ENCODE measurements at places on chromosomes 3 and 15.

DNA sequence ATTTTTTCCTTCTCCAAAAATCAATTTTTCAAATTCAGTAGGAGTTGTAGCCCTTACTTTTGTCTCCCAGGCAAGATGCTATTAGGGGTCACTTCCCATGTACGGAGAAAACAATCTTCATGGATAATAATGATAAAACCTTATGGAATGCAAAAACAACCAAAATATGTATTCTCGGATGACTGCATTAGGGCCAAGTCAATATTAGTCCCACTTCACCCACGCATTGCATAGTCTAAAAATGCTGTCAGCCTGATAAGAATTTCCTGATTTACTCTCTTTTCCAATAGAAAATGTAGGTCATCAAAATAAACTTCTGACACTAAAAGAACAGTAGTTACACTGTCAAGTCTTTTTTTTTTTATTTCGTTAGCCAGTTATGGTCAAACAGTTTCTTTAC lies 2.7 kb downstream of the VGLL3 start:
- no peak for DNase-seq

DNA sequence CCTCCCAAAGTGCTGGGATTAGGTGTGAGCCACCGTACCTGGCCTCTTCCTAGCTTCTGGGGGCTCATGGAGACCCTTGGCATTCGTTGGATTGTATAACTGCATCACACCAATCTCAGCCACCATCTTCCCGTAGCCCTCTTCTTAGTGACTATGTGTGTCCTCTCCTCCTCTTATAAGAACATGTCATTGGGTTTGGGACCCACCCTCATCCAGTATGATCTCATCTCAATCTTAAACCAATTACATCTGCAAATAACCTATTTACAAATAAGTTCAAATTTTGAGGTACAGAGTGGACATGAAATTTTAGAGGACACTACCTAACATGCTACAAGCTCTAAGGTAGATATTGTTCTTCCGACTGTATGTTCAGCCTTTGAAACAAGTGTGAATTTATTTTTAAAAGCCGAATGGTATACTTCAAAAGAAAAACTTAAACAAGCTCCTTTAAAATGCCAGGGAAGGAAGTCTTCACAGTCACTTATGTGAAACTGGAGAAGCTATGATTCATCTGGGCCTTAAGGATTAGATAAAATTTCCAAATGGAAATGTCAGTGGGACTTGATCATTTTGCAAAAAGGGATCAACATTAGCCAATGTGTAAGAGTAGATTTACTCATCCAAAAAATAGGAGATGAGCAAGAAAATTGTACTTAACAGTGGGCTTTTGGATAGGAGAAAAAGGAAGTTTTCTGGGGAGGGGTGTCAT lies 225.7 kb downstream of the MEX3B start:
- no peak for DNase-seq

- DNase-seq, result no peak
These were observed 610 bp downstream of the LIPC start for GRCh38 chr15:58432401-58432800.

GRCh38 chr3:171101982-171102641 lies 75.6 kb upstream of the SLC2A2 start:
- DNase-seq, result no peak

- DNase-seq, result no peak
These were observed 53.2 kb downstream of the TMEM212 start for GRCh38 chr3:171896316-171896715.

- DNase-seq, result no peak
These were observed 377.7 kb upstream of the RBMS3 start for GRCh38 chr3:28903171-28903601.

DNA sequence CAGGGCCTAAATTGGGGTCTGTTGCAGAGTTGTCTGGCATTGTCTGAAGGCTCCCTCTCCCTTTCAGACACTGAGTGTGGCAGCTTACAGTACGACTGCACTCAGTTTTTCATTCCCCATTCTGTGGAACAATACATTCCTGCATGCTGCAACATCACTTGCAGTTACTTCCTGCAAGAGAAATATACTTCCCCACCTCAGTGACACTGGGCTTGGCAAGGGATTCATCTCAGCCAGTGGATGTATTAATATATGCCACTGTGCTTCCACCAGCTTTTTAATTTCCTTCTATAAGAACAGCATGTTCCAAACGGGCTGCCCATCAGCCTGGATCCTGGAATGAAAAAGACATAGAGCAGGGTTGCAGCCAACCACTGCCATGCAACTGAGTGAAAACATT lies 23.1 kb downstream of the B3GALNT1 start:
- DNase-seq, result no peak

- DNase-seq, result no peak
These were observed 274.4 kb downstream of the PLCL2 start for GRCh38 chr3:17158941-17159682.

DNA sequence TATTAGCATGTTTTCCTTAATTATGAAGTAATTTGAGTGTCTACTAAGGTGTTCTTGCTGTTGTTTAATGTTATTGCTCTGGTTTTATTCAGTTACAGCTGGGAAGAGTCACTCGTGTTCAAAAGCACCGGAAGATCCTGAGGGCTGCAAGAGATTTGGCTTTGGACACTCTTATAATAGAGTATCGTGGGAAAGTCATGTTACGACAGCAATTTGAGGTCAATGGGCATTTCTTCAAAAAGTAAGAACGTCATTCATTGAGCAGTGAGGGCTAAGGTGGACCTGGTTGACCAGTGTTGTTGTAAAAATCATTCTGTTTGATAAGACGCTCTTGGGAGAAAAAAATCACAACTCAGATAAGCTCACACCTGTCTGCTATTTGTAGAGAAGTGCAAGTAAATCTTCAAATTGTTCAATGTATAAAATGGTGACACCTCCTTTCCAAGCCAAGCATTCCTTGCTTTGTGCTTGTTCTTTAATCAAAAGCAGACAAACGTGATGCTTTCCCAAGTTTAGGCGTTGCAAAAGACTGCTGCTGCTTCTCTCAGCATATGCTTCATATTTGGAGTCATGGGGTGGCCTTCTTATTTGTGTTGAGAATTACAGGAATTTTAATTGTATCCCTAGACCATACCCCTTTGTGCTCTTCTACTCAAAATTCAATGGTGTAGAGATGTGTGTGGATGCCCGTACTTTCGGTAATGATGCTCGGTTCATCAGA lies 44.2 kb downstream of the SETD5 start:
- no peak for DNase-seq

DNA sequence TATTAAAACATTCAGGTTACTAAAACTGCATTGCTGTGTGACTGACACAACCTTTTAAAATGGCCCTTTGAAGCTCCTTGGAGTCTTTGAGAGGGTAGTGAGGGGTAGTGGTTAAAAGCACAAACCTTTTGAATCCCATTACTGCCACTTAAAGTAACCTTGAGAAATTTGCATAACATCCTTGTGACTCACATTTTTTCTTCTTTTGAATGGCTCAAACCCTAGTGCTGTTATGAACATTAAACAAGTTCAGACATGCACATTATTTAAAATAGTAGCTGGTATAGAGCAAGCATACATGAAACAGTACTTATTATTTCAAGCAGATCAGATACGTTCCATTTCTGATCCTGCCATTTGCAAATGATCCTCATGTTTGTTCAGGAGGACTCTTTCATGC lies 3.7 kb upstream of the CLDN1 start:
- no peak for DNase-seq

- DNase-seq, result no peak
These were observed 167.8 kb upstream of the TLE3 start for GRCh38 chr15:70265466-70265978.

- no peak for DNase-seq
These were observed 28.3 kb upstream of the HHATL start for GRCh38 chr3:42730706-42731420.

DNA sequence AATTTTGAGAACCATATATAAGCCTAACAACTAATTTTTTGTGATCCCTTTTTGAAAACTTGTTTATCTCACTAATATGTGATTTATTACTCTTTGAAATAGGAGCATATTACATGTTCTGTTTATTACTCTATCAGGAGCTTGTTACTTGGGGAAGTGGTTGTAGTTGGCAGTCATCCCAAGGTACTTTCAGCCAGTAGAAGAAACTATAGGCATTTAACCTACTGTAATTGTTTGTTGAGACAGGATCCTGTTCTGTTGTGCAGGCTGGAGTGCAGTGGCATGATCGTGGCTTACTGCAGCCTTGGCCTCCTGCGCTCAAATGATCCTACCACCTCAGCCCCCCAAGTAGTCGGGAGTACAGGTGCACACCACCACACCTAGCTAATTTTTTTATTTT lies 195.6 kb downstream of the TCF12 start:
- no peak for DNase-seq

GRCh38 chr3:181752202-181752671 lies 40.5 kb downstream of the SOX2 start:
- DNase-seq, result no peak

DNA sequence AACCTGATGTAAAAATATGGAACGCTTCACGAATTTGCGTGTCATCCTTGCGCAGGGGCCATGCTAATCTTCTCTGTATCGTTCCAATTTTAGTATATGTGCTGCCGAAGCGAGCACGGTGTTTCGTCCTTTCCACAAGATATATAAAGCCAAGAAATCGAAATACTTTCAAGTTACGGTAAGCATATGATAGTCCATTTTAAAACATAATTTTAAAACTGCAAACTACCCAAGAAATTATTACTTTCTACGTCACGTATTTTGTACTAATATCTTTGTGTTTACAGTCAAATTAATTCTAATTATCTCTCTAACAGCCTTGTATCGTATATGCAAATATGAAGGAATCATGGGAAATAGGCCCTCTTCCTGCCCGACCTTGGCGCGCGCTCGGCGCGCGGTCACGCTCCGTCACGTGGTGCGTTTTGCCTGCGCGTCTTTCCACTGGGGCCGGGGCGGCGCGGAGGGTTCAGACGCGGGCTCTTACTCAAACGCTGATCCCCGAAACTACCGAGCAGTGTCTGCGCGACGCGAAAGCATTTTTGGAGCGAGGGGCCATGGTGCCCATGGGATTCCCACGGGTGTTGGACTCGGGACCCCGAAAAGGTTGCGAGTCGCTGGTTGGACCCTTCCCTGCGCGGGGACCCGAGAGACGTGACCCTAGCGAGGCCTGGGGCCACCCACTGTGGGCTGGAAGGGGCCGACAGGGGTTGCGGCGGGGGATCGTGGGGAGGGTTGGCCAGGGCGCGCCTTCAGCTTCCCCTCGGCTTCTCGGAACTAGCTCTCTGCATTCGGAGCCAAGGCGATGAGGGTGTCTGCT lies at the start of gene RNU6-1:
TSS of gene RNU6-1 (minus strand) at position 117 of the 820 bp plus-strand sequence.
- DNase-seq, result peak; percentile 97

- DNase-seq, result no peak
These were observed 55.4 kb downstream of the ABHD2 start for GRCh38 chr15:89143503-89144162.

- DNase-seq, result no peak
These were observed 2.5 kb downstream of the ARL6IP5 start for GRCh38 chr3:69087030-69087791.

- DNase-seq, result no peak
These were observed 48.4 kb upstream of the TLE3 start for GRCh38 chr15:70146162-70146561.

All from activated CD8-positive, alpha-beta memory T cell treated with anti-CD3 and anti-CD28 coated beads, Interleukin-2, amount 50 U/mL, for 4 hours (primary cell).